NCI-H2081 (cell line): ENCODE measurements at places on chromosomes 12 and 14.
A peak's percentile ranks its signal among the peaks of the same experiment; 100 is the strongest.

GRCh38 chr12:4589941-4590340 lies 27.9 kb downstream of the DYRK4 start:
- DNase-seq = no peak

DNA sequence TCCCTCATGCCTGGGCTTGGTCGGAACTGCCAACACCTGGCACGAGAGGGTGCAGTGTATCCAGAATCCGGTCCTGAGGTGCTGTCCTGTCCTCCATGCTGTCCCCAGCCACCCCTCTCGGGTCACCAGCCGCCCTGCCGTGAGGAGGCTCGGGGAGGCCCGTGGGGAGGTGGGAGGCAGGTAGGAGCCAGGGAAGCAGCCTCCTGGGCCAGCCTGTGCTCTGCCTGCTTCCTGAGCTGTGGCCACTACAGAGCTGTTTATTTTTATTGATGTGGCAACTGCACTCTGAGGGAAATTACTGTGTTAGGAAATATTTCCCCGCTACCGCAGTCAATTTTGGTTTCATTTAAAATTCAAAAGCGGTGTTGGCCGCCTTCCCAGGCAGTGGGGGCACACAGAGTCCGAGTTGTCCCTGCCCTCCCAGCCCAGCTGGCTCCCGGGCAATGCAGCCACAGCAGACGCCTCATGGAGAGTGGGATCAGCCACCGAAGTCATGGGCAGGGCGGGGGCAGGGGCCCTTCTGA lies 18.3 kb downstream of the NOC4L start:
- DNase-seq = no peak

- peak; percentile 90 for DNase-seq
Measured at GRCh38 chr12:5395443-5396271, 36.3 kb upstream of the NTF3 start.

- DNase-seq = no peak
Measured at GRCh38 chr14:36857842-36858445, 196.3 kb downstream of the PAX9 start.
